ENCODE measurements at places on chromosomes 5 and 9.

DNA sequence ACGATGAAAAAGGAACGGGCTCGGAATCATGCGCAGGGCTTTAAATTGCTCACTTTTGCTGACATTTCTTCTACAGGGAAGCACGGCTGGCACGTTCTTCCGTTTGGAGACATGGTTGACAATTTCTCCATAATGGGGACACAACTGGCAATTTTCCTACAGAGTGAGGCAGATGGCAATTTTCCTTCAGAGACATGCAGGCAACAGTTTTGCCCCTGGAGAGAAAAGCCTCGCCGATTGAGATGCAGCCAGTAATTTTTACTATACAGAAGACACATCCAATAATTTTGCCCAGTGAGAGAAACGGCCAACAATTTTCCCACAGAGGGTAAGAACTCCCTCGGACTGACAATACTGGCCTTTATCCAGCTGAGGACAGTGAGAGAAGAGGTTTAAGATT lies 90.9 kb upstream of the GPR151 start:
- DNase-seq, result no peak

DNA sequence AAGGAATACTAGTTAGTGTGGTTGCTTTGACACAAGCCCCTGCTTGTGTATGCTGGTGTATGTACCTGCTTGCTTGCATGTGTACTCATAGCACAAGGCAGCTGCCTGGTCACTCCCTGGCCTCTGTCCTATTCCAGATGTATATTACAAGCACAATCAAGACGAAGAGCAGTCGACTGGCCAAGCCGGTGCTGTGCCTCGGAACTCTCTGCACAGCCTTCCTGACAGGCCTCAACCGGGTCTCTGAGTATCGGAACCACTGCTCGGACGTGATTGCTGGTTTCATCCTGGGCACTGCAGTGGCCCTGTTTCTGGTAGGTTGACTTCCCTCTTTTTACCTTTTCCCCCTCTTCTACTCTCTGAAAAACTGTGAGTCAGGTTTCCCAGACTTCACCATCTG lies 72.1 kb downstream of the BAAT start:
- DNase-seq, result no peak

DNA sequence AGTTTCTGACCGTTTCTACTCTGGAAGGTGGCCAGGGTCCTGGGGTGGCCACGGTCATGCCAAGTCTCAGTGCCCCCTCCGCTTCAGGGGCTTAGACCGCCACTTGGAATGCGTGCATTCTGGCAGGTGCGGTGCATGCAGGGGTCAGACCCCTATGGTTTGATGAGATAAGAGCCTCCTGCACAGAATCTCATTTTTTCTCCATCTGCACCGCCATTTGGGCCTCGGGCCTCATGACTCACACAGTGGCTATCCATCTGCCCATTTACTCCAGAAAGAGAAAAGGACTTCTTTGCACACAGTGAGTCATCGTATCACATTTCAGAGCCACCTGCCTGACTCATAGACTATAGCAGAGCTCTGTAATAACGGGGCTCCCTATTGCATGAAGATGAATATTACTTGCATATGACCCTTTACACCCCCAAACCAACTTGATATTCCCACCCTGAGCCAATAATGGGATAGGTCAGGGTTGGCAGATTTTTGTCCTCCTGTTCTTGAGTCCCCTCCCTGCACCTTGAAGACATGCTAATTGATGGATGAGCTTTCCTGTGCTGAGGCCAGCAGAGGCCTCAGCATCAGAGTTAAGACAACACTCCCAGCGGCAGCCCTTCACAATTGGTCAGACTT lies 157.4 kb downstream of the NR3C1 start:
- no peak for DNase-seq

GRCh38 chr5:121658221-121658620 lies 193.5 kb upstream of the FTMT start:
- no peak for DNase-seq

DNA sequence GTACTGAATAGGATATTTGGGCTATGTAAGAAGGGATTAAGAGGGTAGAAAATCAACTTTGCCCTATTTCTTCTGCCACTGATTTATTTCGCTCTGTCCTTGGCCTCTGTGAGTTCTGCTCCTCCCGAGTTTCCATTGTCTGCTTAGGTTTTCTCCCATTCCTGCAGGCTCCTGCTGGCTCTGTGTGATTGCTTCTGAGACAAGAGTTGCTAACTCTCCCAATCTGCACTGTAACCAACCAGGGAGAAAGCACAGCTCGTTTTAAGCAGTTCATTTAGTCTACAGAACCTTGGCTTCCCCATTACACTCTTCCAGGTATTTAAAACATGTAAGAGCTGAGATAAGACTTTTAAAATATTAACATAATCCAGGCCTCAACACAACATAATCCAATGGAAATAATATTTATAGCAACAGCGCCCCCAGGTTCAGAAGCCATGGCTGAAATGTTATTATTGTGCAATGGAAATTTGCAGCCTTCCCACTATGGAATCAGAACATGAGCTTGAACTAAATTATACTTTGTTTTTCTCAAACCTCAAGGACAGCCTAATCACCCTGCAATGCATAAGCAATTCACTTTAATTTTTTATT lies 203.5 kb downstream of the ERCC6L2 start:
- no peak for DNase-seq

DNA sequence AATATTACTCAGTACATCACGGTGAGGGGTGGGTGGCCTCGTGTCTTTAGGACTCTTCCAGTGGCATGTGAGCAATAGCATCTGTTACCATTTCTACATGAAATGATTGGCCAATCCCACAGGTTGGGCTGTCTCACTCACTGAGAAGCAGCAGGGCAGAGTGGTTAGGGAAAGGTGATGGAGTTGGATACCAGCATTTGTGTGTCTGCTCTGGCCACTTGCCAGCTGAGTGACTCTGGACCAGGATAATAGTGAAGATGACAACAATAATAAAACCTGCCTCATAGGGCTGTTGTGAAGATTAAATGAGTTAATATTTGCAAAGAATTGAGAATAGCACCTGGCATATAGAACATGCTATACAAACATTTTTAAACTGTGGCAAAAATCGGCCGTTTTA lies 42.0 kb downstream of the IQGAP2 start:
- DNase-seq, result no peak

- DNase-seq, result peak; percentile 86
Observed at GRCh38 chr9:96417051-96417586, 1.1 kb downstream of the ZNF367 start.

DNA sequence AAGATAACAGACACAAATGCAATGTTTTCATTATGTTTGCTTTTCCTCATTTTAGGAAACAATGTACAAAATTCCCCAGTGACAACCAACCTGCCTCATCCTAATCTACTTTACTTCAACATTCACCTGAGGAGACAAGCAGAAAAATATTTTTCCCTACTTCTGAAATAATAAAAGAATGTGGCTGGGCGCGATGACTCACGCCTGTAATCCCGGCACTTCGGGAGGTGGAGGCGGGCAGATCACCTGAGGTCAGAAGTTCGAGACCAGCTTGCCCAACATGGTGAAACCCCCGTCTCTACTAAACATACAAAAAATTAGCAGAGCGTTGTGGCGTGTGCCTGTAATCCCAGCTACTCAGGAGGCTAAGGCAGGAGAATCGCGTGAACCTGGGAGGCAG lies 36.9 kb downstream of the MYO10 start:
- DNase-seq, result no peak

GRCh38 chr9:92717201-92718085 lies 47.2 kb downstream of the BICD2 start:
- DNase-seq, result no peak

DNA sequence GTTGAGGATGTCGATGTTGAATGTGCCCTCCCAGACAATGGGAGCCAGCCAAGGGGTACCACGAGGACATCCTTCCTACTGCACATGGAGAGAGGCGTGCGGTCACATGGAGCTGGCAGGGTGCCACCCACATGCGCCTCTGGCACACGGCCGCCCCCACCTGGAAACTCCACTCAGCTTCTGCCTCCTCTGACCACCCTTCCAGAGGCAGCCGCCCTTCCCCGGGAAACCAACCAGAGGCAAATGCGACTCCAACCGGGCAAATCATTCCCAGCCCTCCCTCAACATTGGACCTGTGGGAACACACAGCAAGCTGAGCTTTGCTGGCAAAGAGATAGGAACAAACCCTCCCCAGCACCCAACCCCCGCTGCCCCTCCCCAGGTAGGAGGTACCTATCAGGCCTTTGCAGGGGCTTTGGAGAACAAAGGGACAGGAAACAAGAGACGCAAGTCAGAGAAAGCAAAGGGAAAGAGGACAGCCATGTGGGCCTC lies 17.5 kb downstream of the ABO start:
- no peak for DNase-seq

DNA sequence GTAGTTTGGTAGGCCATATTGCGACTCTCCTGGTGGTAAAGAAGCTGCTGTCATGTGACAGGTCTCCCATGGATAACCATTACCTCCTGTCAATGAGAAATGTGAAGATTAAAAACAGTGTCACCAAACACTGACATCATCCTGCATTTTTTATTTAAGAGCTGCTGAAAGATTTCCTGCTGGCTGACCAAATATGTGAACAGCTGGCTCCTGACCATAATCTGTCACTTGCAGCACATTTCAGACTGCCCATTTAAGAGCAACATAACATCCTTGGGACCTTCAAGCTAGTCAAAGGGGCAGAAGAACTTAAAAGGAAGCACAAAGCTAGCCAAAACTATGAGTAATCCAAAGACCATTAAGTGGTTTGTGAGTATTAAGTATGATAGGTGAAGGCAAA lies 288.0 kb downstream of the IZUMO3 start:
- no peak for DNase-seq

DNA sequence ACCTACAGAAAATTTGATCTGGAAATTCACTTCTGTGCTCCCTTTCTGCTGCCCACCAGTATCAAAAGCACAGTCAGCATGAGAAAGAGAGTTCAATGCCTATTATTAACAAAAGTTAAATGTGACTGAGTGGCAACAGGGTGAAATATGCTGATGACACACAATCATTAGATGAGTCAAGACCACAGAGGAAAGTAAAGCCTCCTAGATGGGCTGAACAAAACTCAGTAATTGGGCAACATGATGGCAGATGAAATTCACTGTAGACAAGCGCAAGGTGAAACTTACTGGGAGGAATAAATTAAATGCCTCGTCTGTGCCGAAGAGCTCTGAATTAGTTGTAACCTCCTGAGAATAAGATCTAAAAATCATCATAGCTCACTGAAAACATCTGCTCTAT lies 752.8 kb downstream of the IRX1 start:
- DNase-seq, result no peak

DNA sequence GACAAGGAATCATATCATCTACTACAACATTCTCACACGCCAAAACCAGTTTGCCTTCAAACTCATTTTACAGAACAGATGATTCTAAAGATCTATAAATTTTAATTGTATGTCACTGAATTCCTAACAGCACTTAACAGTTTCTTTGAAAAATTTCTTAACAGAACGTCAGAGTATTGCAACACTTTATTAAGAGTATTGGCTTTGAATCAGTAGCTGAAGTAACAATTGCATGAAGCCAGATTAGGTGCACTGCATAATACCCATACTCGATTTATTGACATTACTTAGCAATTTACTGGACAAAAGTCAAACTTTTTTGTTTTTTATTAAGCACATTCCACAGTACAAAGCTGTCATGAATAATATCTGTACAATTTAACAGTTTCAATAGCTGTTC lies 75.8 kb downstream of the SMIM23 start:
- DNase-seq, result no peak

- no peak for DNase-seq
Observed at GRCh38 chr5:157068785-157069184, 9.9 kb upstream of the HAVCR1 start.
